ENCODE measurements at places on chromosomes 1 and 21.

DNA sequence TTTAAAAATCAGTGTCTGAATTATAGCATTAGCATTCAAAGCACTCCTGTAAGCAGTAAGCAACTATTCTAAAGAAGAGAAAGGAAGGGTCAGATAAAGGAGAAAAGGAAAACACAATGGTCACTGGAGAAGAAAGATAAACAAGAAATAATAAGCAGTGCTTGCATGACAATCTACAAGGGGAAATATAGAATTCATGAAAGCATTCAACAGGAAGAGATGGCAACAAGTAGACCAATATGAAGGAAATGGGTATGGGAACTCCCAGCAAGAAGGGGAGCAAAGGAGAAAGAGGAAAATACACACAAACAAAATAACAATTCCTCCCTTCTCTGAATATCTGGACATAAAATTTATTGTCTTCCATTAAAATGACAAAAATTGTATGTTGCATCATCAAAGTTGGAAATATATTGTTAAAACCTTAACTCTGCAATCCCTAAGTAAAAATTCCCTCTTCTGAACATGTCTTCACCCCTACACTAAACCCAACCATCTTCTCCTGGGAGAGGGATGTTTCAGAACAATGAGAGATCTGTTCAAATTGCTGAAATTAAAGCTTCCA lies 206.3 kb upstream of the SAMSN1 start:
- DNase-seq = no peak

- no peak for DNase-seq
Observed at GRCh38 chr1:111332190-111332589, 41.5 kb downstream of the CHIA start.

DNA sequence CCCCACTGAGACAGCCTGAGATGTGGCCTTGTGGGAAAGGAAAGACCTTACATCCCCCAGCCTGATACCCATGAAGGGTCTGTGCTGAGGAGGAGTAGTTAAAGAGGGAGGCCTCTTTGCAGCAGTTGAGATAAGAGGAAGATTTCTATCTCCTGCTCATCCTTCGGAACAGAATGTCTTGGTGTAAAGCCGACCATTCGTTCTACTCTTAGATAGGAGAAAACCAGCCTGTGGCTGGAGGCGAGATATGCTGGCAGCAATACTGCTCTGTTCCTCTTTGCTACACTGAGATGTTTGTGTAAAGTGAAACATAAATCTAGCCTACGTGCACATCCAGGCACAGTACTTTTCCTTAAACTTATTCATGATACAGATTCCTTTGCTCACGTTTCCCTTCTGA lies 1.5 kb upstream of the CCDC27 start:
- DNase-seq = no peak

- no peak for DNase-seq
Observed at GRCh38 chr1:50278961-50279360, 144.3 kb downstream of the DMRTA2 start.

- DNase-seq = no peak
Observed at GRCh38 chr1:159821171-159821867, 5.4 kb upstream of the SLAMF8 start.

- no peak for DNase-seq
Observed at GRCh38 chr1:226902601-226903000, 32.2 kb downstream of the PSEN2 start.

- DNase-seq = no peak
Observed at GRCh38 chr1:57157818-57158603, 192.2 kb upstream of the C8B start.

DNA sequence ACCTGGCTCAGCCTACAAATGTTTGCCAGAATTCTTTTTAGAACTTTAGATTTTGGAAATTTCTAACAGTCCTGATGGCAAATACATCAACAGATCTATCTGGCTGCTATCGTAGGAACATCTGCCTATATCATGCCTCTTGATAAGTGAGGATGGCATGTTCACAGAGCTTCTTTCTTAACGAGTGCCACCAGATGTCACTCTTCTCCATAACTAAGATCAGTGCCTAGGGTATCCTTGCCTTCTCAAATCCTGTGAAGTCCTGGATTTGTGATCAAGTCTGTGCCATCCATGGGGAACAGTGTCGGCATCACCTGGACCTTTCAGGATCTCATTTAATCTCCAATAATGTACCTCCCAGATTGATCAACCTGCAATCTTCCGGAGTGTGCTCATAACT lies 36.5 kb upstream of the CD5L start:
- DNase-seq = no peak

DNA sequence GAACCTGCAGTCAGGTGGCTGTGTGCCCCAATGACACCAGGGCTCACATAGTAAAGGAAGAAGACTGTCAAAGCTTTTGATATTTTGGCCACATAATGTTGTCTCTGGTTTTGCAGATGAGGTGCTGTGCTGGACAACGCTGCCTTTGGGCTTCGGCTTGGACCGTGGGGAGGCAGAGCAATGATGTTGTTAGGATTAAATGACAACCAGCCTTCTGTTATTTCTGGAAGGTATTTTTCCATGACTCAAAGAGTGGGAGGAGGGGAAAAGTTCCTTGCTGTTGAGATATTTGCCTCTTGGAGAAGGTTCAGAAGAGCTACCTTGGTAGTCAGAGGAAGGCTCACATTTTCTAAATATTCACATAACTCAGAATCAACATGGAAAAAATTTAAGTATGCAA lies 187.3 kb upstream of the GALNT2 start:
- no peak for DNase-seq
